ENCODE measurements at places on chromosomes 1 and 21. TPM values are rescaled to one million over a fixed set of nuclear protein-coding genes. Genes with fewer than 3 reads are reported as not detected.

DISC1 gene
- 0.34 TPM for total RNA-seq

TEX38 gene
- 0.20 TPM for total RNA-seq

ATP6V1G3 gene
- not detected for total RNA-seq

IFNAR1 gene
- total RNA-seq, result 6.8 TPM

GRCh38 chr21:31443736-31444521 is 99.9 kb upstream of the TIAM1 start:
- no peak for DNase-seq

DNA sequence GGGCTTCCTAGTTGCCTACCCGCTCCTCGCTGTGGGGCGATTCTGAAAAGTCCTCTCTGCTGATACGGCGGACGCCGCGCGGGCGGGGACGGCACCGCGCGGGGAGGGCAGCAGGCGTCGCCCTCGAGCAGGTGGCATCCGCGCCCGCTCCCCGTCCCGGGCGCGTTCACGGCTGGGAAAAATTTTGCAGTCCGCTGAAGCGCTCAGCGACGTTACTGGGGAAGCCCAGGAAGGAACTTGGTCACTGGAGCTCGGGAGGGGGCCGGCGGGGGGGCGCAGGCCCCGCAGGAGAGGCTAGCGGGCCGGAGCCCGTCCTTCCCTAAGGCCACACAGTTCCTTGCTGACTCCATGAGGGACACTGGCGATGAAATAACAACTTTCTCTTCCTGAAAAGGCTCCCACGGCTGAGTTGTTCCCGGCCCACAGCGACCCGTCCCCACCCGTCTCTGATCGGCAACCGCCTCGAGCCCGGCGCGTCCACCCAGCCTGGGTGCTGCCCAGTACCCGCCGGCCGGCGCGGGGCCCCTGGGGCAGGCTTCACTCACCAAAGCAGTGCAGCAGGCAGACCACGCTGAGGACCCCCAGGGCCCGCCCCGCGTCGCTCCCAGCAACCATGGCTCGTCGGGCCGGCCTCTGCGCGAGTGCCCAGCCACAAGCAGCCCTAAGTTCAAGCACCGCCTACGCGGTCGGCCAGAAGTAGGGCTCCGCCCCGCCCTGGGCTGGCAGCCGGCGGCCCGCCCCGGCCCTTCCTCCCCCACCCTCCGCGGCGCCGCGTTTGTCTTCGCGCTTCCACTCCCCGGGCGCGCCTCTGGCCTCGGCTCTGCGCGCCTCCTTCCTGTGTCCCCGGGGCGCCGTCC is at the start of gene CD58:
Gene CD58, minus strand, starts transcription at position 669 of the 857 bp plus-strand sequence. Its CDS starts 54 bp downstream, at position 615.
- DNase-seq, result peak; percentile 90

DNA sequence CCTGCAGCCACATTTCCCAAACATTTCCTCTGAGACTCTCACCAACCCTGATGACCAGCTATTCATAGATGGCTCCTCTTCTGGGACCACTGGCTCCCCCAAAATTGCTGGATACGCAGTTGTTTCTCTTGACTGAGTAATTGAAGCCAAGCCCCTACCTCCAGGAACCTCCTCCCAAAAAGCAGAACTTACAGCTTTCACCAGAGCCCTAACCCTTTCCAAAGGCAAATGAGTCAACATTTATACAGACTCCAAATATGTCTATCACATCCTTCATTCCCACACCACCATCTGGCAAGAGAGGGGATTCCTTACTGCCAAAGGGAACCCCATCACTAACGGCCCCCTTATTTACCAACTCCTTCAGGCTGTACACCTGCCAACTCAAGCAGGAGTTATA is 20.3 kb upstream of the CA6 start:
- DNase-seq, result no peak

DNA sequence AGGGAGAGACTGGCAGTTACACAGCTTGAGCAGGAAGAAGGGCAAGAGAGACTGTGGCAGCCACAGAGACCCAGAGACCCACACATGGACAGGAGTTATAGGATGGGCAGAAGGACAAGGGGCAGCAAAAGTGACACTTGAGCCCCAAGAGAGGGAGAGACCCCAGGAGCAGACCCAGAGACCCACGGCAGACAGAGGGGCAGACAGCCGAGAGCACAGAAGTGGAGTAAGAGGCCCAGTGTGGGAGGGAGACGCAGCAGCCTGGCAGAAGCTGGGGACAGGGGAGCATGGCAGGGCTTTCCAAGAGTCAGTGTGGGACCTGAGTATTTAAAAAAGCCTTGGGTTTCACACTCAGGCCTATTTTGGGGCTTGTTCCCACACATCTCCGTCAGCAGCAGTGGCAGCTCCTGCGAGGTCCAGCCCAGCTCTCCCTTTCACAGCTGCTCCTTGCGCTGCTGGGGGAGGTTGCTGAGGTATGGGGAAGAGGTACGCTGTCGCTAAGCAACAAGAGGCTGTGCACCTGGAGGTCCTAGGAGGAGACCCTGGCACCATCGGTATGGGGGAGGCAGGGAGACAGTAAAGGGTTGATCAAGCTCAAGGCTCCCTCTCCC is 9.0 kb upstream of the MEF2D start:
- DNase-seq, result no peak

- DNase-seq, result peak; percentile 80
These were observed 15.3 kb upstream of the SKI start for GRCh38 chr1:2212532-2213491.

GRCh38 chr1:179589509-179589908 is 2.1 kb upstream of the TDRD5 start:
- DNase-seq, result no peak

LENEP gene
- total RNA-seq, result 0.18 TPM

GRCh38 chr1:154598871-154599635 is 8.9 kb downstream of the ADAR start:
- DNase-seq, result no peak

- peak; percentile 54 for DNase-seq
These were observed 5.5 kb downstream of the MFSD2A start for GRCh38 chr1:39960431-39960958.

DNA sequence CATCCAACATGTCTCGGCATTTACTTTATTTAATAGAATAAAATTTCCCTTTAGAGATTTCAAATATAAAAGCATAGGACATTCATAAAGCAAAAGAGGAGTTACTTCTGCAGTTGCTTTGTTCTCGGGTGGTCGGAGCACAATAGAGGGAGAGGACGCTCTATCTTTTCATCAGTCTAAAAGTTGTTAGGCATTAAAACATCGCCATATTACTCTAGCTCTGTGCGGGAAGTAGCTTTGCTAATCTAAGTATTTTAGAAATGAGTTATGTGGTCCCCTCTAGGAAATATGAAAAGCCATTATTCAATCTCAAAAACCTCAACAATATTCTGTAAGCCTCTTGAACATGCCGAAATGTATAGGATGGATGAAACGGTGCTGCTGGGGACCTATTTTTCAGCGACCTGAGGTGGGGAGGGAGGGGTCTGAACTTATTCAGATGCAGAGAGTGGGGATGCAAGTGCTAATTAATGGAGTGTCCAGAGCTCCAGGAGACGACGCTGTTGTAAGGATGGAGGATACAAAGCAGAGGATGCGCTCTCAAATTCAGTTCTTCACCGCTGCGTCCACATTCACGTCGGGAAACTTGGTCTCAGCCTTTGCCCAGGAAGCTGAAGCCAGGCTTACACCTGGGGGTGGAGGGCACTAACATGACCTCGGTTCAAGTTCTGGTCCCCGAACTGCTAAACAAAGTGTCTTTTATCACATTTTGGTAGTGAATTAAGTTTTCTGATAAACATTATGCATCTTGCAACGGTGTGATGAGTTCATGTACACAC is 6.3 kb downstream of the CDKN2C start:
- DNase-seq, result no peak

DNA sequence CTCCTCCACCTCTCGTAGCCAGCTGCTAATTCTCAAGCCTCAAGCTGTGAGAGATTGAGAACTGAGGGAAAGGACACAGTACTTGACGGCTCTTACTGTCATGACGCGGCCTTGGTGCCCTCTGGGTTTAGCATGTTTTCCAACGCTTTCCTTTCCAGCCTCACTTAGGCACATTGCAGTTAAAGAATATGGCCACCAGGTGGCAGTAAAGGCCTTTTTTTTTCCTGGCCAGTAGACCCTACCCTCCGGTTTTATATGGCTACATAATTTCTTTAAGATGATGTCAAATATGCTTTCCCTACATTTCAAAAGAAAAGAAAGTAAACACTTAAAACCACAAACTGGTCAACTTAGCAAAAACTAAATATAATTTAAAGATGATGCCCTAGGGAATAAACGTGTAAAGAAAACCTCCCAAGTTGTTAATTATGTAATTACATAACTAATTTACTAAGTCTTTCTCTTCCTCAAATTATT is 56.8 kb upstream of the PRDX6 start:
- peak; percentile 97 for DNase-seq

DNA sequence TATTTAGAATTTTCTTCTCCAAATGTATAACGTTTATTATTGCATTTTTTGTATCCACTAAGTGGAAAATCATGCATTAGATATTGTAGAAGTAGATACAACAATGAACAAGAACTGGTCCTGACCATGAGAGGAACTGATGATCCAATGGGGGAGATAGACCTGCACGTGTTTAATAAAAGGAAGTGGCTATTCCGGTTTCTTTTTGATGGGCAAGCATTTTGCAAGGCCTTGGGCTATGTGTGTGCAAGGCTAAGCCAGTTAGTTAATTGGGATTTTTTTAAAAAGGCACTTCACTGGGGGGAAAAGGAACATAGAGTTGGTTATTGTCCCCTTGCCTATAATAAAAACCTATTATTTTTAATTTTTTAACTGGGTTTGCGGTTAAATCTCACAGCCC is 961 bp upstream of the VCAM1 start:
- DNase-seq, result no peak

DNA sequence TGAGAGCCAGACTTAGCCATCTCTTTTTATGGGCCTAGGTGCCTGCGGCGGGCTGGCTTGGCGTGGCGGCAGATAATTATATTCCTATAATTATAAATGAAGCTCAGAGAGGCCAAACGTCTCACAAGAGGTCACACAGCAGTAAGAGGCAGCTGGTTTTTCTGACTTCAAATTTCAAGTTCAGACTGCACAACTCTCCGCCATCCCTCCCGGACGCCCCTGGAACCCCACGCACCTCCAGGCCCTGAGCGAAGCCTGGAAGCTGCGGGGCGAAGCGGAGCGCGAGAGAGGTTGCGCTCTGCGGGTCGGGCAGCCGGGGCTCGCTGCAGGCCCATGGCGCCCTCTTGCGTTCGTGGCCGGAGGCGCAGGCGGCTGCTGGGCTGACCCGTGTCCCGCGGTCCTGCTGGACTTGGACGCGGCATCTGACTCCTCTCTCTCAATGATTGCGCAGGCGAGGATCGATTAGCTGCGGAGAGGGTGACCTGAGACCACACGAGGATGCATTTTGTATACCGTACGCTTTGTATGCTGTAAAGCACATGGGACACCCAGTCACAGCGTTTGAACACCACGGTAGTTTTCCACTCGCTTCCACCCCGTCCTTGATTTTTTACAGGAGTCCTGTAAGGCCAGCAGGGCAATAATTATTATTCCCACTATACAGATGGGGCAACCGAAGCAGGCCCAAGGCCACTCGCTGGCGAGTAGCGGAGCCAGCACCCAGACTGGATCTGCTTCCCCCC is 272.7 kb downstream of the FOXD2 start:
- DNase-seq, result peak; percentile 81

TGFB2 gene
- 2.5 TPM for total RNA-seq

PYCR2 gene
- 67.4 TPM for total RNA-seq

DNA sequence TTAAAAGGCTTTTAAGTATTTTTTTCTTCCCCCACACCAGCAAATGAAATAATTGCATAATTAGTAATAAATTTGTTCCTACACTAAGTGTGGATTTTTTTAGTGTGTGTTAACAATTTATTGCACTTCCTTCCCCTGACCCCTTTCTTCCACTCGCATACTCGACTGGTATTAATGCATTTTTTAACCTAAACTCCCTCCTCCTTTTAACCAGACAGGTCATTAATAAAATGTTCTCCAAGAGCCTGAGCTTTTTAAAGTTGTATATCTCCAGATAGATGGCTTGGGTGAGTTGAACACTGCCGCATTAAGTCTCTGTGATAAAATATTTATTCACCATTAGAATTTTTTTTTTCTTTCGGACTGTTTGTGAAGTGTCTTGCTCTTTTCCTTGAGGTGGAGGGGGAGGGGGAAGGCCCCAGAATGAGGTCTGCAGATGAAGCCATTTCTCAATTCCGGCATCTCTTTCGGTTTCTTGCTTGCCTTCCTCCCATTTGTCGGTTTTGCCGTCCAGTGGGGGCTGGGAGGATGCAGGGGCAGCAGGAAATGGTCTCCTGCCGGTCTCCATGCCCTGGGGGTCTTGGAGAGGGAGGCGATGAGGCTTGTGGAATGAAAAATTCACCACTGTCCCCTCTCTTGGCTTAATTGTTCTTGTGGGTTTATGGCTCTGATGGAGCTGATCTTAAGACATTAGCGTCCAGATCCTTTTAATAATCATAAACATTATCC is 64.1 kb upstream of the ACTL8 start:
- no peak for DNase-seq

DNA sequence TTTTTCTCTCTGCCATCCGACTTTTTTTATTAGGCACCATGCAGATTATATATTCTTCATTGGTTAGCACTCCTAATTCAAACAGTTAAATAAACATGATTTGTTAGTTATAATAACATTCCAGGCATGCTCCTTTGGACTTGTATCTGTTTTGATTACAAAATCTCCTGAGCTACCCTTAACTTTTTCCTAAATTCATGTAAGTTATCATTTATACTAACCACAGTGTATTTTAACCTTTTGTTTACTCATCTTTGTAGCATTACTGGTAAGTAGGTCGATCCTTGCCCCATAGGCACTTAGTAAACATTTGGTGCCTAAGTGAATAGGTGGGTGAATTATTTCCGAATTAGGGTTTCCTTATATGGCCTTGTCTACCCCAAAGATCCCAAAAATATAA is 43.8 kb downstream of the MIER1 start:
- DNase-seq, result no peak

HSPB7 gene
- total RNA-seq, result not detected

DNA sequence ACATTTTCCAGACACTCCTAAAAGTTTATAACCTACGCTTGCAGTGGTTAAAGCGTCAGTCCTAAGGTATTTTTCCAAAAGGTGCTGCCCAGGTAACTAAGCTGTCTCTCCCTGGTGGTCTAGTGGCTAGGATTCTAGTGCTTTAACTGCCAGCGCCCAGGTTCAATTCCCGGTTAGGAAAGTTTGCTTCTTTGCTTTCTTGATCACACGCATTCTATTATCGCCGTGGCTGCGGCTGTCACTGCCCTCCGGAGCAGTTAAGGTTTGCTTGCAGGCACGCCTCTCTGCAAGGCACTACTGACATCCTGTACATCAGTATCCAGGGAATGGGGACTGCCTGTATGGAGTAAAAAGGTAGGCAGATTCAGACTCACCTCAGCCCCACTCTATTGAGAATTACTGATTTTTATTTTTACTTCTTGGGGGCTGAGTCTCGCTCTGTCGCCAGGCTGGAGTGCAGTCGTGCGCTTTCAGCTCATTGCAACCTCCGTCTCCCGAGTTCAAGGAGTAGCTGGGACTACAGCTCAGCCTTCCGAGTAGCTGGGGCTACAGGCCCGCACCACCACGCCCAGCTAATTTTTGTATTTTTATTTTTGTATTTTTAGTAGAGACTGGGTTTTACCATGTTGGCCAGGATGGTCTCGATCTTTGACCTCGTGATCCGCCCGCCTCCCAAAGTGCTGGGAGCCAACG is 53.2 kb upstream of the CFAP126 start:
- DNase-seq, result peak; percentile 22

LCK gene
- 0.33 TPM for total RNA-seq
